ENCODE measurements at places on chromosomes 13 and 19.
A peak's percentile ranks its signal among the peaks of the same experiment; 100 is the strongest.

DNA sequence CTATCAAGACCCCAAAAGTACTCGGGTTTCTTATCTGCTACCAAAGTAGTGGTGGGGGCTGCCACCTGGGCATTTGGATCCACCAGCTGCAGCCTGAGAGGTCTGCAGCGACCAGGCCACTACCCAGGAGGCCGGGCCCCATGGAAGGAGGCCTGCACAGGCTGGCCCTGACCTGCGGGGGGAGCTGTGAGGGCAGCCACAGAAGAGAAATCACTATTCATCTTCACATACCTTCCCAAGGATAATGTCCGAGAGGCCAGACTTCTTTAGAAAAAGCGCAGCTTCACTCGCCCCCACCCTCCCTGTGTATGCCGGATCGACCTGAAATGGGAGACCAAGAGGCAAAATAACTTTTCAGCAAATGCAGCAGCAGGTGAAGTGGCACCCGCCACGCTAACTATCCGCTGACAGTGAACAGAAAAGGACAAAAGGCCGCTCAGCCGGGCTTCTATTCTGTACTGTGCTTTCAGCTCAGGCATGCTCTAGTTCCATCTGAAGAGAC, 30.1 kb downstream of the EPS15L1 start:
- peak overlapping the region; percentile 94 for H3K27ac ChIP-seq
- ATAC-seq, result no peak
- no peak overlapping the region for H3K4me3 ChIP-seq

GRCh38 chr19:45975306-45976070, 1.8 kb upstream of the NOVA2 start:
- ATAC-seq, result no peak
- H3K27me3 ChIP-seq, result peaks cover 66% of the 10 kb centered on the region
- no peak overlapping the region for H3K4me3 ChIP-seq
- no peaks in the 10 kb centered on the region for H3K36me3 ChIP-seq

DNA sequence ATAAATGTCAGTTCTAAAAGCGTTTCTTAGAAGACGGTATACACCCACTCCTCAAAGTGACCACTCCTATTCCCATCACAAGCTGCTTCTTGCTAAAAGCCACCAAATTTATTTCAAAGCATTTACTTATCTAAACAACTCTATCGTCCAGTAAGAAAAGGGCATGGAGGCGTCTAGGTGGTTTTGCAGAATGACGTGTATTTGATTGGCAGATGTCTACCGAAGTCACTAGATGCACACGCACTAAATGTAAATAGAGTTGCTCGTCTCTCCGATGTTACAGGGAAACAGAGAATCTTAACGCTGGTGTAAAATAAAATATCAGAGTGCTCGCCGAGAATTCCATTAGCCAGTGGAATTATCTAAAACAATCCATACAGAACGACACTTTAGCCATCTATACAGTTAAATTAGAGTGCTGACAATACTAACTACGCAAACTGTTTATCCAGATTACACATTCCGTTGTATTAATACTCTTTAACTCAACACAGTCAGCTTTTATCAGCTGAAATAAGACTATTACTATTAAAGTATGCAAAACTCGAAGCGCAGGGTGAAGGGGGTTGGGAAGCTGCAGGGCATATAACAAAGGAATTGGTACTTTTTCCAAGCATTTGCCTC, 1.9 kb downstream of the KLF12 start:
- H3K27me3 ChIP-seq, result no peaks in the 10 kb centered on the region
- H3K27ac ChIP-seq, result no peak overlapping the region
- no peaks in the 10 kb centered on the region for H3K36me3 ChIP-seq
- peaks cover 44% of the 10 kb centered on the region for H3K4me1 ChIP-seq
- peak overlapping the region; percentile 87 for H3K4me3 ChIP-seq
- ATAC-seq, result no peak

DNA sequence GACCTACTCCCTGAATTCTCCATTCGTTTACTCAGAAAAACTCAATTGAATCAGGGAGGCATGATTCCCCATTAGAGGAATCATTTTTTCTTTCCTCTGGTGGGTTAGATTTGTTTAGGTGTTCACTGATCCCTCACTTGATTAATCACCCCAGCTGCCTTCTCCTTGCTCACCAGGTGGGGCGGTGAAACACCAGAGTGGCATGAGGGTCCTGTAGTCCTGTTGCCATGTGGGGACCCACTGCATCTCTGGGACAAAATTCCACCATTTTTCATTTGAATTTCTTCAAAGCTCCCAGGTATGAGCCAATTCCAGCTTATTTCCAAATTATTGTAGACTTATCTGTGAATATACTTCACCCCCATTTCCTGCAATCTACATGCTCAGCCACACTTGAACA, 462.7 kb upstream of the ZNF507 start:
- H3K4me1 ChIP-seq, result no peaks in the 10 kb centered on the region
- no peaks in the 10 kb centered on the region for H3K27me3 ChIP-seq
- H3K4me3 ChIP-seq, result no peak overlapping the region
- no peaks in the 10 kb centered on the region for H3K36me3 ChIP-seq
- no peak for ATAC-seq
- no peak overlapping the region for H3K27ac ChIP-seq

DNA sequence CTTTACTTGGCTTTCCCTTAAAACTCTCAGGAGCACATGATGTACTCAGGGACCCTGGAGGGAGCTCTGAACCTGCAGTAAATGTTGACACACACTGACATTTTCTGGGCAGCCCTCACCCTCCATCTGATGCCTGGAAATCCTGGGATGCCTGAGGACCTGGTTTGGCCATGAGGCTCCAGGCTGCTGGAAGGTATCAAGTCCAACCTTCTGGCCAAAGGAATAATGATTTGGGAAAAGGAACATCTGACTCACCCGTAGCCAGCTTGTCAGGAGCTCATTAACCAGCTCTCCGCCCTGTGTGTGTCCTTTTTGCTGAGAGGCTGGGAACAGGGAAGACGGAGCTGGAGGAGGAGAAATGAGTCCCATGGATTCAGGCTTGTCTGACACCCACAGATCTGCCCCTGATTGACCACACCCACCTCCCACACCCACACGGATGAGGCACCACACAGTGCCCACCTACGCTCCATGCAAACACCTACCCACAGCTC, 10.3 kb downstream of the ZNF558 start:
- no peak overlapping the region for H3K27ac ChIP-seq
- no peak for ATAC-seq
- no peaks in the 10 kb centered on the region for H3K27me3 ChIP-seq
- H3K4me1 ChIP-seq, result no peaks in the 10 kb centered on the region
- no peak overlapping the region for H3K4me3 ChIP-seq

GRCh38 chr19:35531291-35531690, 2.0 kb upstream of the GAPDHS start:
- H3K4me1 ChIP-seq, result peaks cover 16% of the 10 kb centered on the region
- peaks cover 66% of the 10 kb centered on the region for H3K27me3 ChIP-seq
- no peak overlapping the region for H3K4me3 ChIP-seq
- no peak overlapping the region for H3K27ac ChIP-seq
- H3K36me3 ChIP-seq, result no peaks in the 10 kb centered on the region

DNA sequence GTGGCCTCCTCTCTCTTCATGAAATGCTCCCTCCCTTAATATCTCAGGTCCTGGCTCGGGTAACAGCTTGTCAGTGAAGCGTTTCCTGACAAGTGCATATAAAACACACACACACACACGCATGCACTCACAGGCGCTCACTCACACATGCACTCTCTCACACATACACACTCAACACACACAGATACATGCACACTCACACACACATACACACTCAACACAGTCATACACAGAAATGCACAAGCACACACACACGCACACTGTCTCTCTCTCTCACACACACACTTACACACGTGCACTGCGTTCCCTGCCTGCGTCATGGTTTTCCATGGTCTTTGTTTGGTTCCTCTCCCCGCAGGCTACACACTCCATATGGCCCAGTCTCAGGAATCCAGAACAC, 344.1 kb downstream of the UQCRFS1 start:
- no peak overlapping the region for H3K4me3 ChIP-seq
- H3K36me3 ChIP-seq, result no peaks in the 10 kb centered on the region
- H3K27ac ChIP-seq, result no peak overlapping the region
- no peaks in the 10 kb centered on the region for H3K4me1 ChIP-seq
- ATAC-seq, result no peak

GRCh38 chr19:51808333-51808986, 13.5 kb downstream of the FPR3 start:
- no peaks in the 10 kb centered on the region for H3K27me3 ChIP-seq
- H3K27ac ChIP-seq, result no peak overlapping the region
- no peak overlapping the region for H3K4me3 ChIP-seq
- H3K36me3 ChIP-seq, result no peaks in the 10 kb centered on the region

GRCh38 chr19:34487651-34488051, 6.1 kb downstream of the WTIP start:
- H3K36me3 ChIP-seq, result no peaks in the 10 kb centered on the region
- H3K27me3 ChIP-seq, result peaks cover 51% of the 10 kb centered on the region
- H3K27ac ChIP-seq, result no peak overlapping the region
- H3K4me1 ChIP-seq, result peaks cover 7% of the 10 kb centered on the region

DNA sequence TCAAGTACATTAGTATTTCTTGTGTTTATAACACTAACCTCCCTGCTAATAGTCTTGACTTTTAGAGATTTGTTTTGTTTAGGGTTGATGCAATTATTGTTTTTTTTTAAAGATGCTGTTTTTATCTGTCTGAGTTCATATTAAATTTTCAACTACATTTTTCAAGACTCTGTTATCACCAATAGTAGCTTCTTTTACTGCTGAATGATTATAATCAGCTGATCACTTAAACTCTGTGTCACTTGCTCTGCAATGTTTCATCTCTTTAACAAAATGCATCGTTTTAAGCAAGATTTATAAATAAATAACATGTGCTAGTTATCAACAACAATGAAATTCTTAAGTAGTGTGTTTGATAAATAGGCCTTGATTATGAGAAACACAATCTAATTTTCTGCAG, 920.9 kb upstream of the PCDH20 start:
- H3K27me3 ChIP-seq, result no peaks in the 10 kb centered on the region
- no peak for ATAC-seq
- H3K4me3 ChIP-seq, result no peak overlapping the region
- no peaks in the 10 kb centered on the region for H3K4me1 ChIP-seq
- no peaks in the 10 kb centered on the region for H3K36me3 ChIP-seq

DNA sequence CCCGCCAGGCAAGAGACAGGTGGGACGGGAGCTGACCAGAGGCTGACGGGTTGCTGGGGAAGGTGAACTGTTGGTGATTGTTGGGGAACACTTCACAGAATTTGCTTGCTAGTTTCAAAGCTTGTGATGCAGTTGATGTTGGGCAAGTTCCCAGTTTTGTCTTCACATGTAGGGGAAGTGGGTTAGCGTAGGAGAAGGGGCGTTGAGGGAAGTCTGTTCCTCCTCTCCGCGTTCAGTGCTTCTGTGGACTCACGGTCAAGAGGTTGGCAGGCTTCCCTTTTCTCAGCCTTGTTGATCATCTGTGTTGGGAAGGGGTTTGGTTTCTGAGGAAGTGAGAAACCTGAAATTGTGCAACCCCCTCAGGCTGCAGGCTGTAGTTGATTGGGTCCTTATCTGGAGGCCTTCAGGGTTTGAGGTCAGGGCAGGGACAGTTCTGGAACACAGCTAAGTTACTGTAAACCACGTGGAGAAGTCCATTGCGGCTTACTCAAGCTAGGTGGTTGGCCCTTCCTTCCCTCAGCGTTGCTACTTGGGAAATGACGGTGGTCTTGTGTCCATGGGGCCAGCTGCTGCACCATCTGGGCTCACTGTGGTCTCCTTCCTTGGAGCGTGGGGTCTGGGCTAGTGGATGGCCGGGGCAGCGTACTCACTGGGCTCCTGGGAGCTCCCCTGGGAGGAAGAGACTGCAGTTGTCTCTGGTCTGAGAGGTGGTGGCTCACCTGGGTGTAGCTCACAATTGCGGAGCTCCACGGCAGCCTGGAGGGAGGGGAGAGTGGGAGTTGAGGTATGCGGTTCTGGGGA, 7.5 kb downstream of the RPS9 start:
- peaks cover 76% of the 10 kb centered on the region for H3K36me3 ChIP-seq
- peak; percentile 84 for ATAC-seq
- H3K27me3 ChIP-seq, result no peaks in the 10 kb centered on the region

DNA sequence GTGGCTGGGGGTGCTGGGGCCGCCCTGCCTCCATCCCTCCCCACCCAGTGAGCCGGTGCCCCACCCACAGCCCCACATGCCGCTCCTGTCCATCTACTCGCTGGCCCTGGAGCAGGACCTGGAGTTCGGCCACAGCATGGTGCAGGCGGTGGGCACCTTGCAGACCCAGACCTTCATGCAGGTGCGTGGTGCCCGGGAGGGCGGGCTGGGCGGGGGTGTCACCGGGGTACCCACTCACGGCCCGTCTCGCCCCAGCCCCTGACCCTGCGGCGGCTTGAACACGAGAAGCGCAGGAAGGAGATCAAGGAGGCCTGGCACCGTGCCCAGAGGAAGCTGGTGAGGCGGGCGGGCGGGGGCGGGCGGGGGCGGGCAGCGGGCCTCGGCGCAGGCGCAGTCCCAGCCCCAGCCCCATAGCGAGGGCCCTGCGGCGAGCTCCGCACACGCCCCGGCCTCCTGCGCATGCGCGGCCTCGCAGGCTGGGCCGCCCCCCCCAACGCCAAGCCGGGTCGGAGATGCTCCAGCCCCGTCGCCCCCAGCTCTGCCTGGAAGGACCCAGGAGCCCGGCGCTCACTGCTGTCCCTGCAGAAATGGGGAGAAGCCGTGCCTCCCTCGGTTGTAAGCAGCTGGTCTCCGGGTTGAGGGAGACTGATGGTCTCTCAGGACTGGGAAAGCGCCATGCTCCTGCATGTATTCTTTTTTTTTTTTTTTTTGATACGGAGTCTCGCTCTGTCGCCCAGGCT, 7.7 kb downstream of the ARHGAP45 start:
- peaks cover 43% of the 10 kb centered on the region for H3K36me3 ChIP-seq
- peaks cover 57% of the 10 kb centered on the region for H3K4me1 ChIP-seq
- ATAC-seq, result peak; percentile 73
- H3K27me3 ChIP-seq, result no peaks in the 10 kb centered on the region
- H3K4me3 ChIP-seq, result peak overlapping the region; percentile 51

GRCh38 chr13:47213047-47213446, 316.2 kb upstream of the HTR2A start:
- no peak for ATAC-seq
- no peak overlapping the region for H3K4me3 ChIP-seq
- no peak overlapping the region for H3K27ac ChIP-seq

DNA sequence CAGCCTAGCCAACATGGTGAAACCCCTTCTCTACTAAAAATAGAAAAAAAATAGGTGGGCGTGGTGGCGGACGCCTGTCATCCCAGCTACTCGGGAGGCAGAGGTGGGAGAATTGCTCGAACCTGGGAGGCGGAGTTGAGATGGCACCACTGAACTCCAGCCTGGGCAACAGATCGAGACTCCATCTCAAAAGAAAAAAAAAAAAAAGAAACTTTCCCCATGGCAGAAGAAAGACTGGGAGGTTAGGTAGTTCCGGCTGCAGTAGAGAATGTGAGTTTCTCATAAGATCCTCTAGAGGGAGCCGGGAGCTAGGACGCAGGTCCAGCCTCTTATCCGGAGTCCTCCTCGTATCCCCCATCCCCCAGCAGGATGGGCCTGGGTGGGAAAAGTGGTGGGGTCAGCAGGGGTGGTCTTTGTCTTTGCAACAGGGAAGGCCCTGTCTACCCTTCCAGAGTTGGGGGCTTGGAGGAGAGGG, 13.2 kb upstream of the CREB3L3 start:
- H3K36me3 ChIP-seq, result no peaks in the 10 kb centered on the region
- peaks cover 13% of the 10 kb centered on the region for H3K4me1 ChIP-seq
- peak overlapping the region; percentile 66 for H3K4me3 ChIP-seq
- peak; percentile 84 for ATAC-seq

- H3K36me3 ChIP-seq, result peaks cover 10% of the 10 kb centered on the region
- H3K4me1 ChIP-seq, result peaks cover 46% of the 10 kb centered on the region
- ATAC-seq, result no peak
Observed at GRCh38 chr13:42981853-42982252, 10.2 kb downstream of the EPSTI1 start.

All from stimulated activated memory B cell treated with anti-CD40 and anti-IgM and Interleukin-4, amounts not matched to agents 10 μg/mL and 1 μg/mL and 100 μg/mL, for 72 hours (primary cell).